ENCODE measurements at places on chromosomes 4 and X.

DNA sequence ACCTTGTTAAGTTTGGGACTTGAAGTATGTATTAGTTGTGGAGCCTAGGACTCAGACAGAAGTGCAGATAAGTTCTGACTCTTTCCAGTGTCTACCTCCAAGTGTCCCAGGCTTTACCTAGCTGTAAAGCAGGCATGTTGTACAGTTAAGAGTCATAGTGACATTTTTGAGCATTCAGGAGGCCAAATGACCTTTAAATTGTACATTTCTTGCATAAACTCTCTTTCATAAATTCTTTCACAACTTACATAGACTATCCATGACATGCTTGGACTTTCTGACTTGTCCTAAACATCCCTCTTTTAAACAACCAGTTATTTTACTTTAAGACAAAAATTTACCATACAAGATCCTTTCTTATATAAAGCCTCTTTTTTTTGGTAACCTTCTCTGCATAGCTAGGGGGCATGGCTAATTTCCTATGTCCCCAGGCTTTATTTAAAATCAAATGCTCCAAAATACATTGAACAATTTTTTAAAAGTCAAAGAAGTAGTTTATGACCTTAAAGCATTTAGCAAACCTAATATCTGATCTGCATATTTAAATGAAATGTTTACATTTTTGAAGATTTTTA lies 40.1 kb upstream of the UGT8 start:
- DNase-seq, result no peak

DNA sequence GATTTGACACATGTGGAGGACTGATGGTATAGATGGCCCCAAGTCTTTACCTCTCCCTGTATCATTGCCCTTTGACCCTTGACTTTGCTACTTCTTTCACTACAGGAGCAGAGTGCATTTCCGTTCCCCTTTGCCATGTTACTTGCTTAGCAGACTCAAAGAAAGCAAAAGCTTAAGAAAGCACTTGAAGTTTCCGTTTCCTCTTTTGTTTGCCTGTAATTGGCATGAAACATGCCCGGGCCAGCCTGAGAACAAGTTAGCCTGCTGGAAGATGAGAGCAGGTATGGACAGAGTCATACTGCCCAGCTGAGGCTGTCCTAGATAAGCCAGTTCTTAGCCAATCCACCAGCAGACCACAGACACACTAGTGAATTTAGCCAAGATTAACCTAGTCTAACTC lies 206.0 kb downstream of the BCOR start:
- DNase-seq, result no peak

DNA sequence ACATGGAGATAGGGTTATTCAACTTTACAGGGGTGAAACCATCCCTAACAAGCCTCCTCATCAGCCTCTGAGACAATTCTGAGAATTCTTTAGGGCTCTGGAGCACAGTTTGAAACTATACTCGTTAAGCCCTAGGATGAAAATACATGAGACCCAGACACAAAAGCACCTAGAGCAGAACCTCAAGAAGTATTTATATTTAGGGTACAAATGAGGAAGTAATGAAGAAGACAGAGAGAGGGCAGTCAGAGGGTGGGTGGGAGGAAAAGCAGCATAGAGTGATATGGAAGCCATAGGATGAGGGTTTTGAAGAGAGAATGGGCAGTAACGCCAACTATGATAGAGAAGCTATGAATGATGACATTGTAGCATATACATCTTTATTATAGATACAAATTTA lies 250.3 kb downstream of the DCLK2 start:
- DNase-seq, result no peak

- no peak for DNase-seq
Observed at GRCh38 chr4:139144911-139145551, 32.0 kb downstream of the ELF2 start.

DNA sequence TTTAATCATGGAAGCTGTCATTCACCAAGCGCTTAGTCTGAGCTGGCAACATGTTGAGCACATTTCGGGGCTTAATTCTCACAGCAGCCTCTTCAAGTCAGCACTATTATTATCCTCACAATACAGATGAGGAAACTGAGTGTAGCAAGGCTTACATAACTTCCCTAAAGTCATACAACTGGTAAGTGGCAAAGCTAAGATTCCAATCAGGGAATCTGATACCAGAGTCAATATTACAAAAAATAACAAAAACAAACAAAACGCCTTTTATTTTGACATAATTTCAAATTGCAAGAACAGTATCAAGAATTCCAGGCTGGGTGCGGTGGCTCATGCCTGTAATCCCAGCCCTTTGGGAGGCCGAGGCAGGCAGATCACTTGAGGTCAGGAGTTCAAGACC lies 120.4 kb upstream of the DUSP21 start:
- DNase-seq, result no peak

DNA sequence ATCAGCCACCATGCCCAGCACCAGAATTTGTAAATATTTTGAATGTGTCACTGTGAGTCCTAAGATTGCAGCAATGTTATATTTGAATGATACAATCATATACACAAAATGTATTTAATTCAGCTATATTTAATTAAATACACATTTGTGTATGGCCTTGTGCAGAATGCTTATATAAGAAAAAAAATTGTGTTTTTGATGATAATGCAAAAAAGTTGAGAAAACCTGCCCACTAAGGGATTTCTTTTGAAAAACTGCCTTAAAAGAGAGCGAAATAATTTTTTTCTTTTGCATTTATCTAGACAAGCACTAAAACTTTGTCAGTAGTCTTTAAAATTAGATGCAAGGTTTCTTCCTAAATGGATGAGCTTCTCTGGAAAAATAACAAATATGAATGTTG lies 68.1 kb upstream of the OTUD4 start:
- DNase-seq, result no peak

- no peak for DNase-seq
Observed at GRCh38 chr4:137651128-137651527, 118.8 kb upstream of the PCDH18 start.

DNA sequence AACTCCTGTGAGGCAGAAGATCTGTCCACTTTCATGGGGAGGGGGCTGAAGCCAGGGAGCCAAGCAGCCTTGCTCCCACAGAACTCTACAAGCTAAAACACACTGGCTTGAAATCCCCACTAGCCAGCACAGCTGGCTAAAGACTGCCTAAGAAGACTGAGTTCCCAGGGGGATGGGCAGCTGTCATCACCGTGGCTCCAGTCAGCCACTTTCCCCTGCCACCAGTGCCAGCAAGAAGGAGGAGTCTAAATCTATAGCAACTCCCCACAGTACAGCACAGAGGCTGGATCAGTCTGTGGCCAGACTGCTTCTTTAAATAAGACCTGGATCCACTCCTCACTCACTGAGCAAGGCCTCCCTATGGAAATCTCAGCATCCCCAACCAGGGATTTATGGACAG lies 308.6 kb downstream of the FAM47B start:
- DNase-seq, result no peak

- DNase-seq, result no peak
Observed at GRCh38 chr4:2515830-2516550, 20.5 kb upstream of the FAM193A start.

- no peak for DNase-seq
Observed at GRCh38 chr4:76511947-76512346, 76.9 kb downstream of the SHROOM3 start.

DNA sequence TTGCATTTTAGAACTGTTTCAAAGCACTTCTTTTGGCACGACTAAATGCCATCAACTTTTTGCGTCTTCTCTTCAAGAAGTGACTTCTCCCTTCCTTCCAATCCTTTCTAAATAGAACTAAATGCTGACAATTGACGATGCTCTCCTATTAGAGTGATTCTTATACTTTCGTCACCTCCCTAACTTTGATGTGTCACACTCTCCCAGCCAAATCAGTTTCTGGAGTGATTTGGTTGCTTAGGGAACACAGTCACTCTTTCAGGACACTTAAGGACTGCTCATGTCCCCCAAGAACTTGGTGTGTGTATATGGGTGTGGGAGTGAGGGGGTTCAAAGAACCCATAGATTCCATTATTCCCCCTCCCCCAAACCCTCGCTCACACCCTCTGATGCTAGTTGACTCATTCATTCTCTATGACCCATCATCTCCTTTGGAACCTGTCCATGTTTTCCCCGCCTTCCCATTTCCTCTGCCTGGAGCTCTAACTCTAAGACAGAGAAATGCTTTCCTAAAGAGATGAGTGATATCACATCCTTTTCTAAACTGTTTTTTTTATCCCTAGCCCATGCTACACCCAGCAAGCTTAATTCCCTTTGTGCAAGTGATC lies 26.8 kb upstream of the AREG start:
- peak; percentile 90 for DNase-seq

- peak; percentile 83 for DNase-seq
Observed at GRCh38 chr4:158775091-158775651, 6.3 kb downstream of the FNIP2 start.

GRCh38 chrX:40931921-40932320 lies 153.3 kb upstream of the USP9X start:
- no peak for DNase-seq

GRCh38 chr4:6327220-6327917 lies 57.7 kb downstream of the WFS1 start:
- DNase-seq, result peak; percentile 85

- DNase-seq, result no peak
Observed at GRCh38 chr4:112288455-112288854, 2.8 kb upstream of the TIFA start.

DNA sequence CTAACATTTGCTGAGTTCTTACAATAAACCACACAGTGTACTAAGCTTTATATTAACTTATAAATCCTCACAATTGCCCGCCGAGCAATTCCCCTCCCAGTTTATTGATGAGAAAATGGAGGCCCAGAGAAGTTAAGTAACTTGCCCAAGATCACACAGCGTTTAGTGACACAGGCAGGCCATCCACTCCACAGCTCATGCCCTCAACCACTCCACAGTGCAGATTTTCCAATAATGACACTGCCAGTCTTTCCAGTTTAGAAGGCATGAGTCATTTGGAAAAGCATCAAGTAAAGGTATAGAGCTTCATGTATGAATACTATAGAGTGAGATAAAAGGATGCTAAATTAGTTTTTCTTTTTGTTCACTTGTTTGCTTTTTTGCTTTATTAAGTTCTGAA lies 208.5 kb downstream of the CAMK2D start:
- DNase-seq, result no peak

GRCh38 chr4:111807576-111807975 lies 337.7 kb upstream of the FAM241A start:
- no peak for DNase-seq

- DNase-seq, result peak; percentile 32
Observed at GRCh38 chr4:168847771-168848502, 162.1 kb downstream of the CBR4 start.

- DNase-seq, result no peak
Observed at GRCh38 chrX:29082558-29082957, 495.3 kb downstream of the IL1RAPL1 start.

- DNase-seq, result no peak
Observed at GRCh38 chr4:146981651-146982050, 36.0 kb upstream of the TTC29 start.

GRCh38 chr4:186534056-186534455 lies 21.3 kb downstream of the MTNR1A start:
- no peak for DNase-seq

GRCh38 chr4:10108818-10109783 lies 7.5 kb downstream of the WDR1 start:
- DNase-seq, result no peak

DNA sequence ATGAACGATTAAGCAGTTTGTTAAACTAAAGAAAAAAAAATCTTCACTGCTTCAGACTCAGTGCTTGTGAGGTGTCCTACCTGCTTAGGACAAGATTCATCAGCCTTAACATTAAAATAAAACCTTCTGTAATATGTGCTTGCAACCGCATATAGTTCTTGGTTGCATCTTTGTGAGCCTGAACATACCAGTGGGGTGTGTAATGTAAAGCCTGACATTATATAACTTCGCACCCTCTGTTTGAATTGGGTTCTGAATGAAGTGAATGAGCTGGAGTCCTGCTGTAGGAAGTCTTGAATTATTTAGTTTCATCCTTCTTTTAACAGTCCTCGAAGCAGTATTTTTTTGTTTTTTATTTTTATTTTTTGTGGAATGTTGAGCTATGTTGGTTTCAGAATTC lies 3.1 kb downstream of the KDM6A start:
- no peak for DNase-seq

DNA sequence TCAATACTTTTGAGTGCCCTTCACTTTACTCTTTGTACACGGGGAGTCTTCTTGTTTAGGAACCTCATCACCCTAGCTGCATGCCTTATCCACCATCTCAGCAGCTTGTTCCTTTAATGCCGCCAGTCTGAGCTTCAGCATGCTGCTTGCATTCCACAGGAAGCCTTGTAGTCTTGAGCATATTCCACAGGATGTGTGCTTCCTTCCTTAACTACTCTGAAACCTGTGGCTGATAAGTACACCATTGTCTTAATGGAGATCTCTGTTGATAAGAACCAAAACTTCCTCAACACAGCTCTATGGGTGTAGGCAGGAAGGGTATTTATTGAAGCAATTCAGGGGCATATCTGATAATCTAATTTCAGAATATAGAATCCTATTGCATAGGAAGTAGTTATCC lies 24.4 kb upstream of the CCNI start:
- peak; percentile 92 for DNase-seq

GRCh38 chr4:8265171-8265929 lies 4.2 kb upstream of the HTRA3 start:
- DNase-seq, result no peak

GRCh38 chrX:130296743-130297142 lies 28.0 kb upstream of the ZNF280C start:
- DNase-seq, result no peak

GRCh38 chrX:118373538-118373937 lies 27.6 kb downstream of the WDR44 start:
- DNase-seq, result no peak

GRCh38 chr4:146029939-146030710 lies 91.5 kb upstream of the ZNF827 start:
- no peak for DNase-seq

DNA sequence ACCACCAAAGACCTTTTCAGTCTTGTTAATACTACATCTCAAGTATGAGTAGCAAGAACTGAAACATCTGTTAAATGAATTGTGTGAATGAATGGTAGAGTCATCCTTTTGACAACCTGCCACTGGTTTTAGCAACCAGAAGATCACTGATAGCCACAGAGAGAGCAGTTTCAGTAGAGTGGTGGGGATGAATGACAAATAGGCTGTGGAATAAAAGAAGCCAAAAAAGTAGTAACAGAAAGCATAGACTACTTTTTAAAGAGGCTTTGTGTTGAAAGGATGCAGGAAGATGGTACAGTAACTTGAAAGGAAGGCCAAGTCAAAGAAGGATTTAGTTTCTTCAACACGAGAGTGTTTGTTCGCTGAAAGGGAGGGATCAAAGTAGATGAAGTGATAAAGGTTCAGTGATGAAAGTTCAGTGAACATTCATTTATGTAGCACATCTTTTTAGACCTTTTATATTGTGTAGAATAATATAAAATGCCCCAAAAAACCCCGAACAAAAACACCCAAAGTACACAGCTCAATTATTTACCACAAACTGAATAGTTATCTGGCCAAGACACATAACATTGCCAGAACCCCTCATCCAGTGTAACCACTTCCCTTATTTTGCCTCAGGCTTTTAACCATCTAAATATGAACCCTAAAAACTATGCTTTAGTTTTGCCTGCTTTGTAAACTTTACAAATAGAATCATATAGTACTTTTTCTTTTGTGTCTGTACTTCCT lies 40.1 kb upstream of the EIF1AX start:
- no peak for DNase-seq

Measured in dermis blood vessel endothelial cell (primary cell).